ENCODE measurements at places on chromosomes 11 and 22.

DNA sequence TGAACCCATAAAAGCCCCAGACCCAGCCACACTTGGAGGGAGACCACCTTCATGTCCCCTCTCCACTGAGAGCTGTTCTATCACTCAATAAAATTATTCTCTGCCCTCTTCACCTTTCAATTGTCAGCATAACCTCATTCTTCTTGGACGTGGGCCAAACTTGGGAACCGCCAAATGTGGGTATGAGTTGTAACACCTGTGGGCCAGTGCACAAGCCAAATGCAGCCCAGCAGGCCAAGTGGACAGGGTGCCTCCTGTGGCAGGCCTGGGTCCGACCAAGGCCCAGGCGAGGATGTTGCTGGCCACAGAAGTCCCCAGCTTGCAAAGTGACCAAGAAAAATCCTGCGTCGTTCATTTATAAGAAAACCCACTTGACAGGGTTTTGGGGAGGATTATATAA lies 621.2 kb downstream of the METTL15 start:
- DNase-seq: no peak

- peak; percentile 3 for DNase-seq
Measured at GRCh38 chr22:27993774-27994350, 74.8 kb upstream of the PITPNB start.

DNA sequence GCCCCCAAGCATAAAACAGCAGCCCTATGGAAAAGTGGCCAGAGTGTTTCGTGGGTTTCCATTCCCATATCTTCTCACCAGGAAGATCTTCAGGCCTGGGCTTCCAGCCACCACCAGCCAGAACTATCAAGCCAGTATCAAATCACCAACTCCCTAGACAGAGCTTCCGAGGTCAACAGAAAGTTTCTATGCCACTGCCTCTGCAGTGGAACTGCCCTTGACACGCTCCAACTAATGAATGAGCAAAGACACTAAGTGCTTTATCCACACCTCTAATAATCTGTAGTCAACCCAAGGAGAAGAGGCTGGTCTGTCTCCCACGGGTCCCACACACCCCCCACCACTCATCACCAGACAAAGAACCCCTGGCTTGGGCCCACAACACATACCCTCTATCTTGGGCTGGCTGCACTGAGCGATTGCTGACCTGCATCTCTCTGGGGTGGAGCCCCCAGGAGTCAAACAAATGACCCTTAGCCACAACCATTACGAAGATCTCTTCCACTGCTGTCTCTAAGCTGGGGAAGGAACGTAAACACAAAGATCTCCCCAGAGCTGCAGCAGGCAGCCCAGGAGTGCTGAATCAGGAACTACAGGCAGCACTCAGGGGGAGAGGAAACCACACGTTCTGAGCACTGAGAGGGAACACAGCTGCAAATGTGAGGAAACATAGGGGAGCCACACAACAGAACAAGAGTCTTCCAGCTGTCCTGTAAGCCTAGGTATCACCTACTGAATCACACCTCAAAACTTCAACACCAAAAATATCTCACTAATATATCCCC lies 9.7 kb downstream of the OR5AN1 start:
- DNase-seq: no peak

DNA sequence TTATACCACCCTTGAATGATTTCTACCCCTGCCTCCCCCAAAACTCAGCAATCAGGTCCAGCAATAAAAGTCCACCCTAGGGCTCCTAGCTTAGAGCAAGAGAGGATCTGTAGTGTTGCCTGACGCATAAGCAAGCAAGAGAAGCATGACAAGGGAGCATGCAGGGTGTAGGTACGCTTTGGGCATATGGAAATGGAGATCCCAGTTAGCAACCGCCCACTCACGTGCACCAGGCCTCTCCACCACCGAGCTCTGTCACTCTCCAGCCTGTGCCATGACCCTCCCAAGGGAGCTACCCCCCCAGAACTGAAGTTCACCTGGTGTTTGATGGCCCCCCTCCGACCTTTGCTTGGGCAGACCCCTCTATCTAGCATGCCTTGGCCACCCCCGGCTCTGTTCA lies 39.4 kb downstream of the SERPINH1 start:
- no peak for DNase-seq

DNA sequence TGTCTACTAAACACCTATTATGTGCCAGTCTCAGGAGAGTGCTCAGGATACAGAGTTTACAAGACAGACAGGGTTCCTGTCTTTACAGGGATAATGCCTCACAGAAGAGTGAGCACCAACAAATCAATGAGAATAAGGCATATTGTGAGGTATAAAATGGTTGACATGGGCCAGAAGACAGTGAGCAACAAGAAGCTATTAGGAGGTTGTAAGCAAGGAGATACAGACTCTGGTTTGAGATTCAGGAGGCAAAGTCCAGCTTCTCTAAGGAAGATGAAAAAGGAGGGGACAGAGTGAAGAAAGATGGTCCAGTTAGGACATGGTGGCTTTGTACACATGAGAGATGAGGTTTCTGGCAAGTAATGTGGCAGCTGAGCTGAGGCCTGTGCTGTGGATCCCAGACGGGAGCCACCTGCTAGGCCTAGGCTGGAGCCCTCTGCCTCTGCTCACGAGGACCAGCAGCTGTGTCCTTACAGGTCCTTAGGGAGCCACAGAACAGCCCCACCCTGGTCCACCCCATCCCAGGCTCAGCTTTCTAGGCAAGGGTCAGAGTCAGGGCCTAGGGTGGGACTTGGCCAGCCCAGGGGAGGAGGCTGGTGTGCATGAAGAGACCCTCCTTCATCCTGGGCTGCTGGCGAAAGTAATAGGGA lies 110.5 kb downstream of the ZNF280B start:
- no peak for DNase-seq

DNA sequence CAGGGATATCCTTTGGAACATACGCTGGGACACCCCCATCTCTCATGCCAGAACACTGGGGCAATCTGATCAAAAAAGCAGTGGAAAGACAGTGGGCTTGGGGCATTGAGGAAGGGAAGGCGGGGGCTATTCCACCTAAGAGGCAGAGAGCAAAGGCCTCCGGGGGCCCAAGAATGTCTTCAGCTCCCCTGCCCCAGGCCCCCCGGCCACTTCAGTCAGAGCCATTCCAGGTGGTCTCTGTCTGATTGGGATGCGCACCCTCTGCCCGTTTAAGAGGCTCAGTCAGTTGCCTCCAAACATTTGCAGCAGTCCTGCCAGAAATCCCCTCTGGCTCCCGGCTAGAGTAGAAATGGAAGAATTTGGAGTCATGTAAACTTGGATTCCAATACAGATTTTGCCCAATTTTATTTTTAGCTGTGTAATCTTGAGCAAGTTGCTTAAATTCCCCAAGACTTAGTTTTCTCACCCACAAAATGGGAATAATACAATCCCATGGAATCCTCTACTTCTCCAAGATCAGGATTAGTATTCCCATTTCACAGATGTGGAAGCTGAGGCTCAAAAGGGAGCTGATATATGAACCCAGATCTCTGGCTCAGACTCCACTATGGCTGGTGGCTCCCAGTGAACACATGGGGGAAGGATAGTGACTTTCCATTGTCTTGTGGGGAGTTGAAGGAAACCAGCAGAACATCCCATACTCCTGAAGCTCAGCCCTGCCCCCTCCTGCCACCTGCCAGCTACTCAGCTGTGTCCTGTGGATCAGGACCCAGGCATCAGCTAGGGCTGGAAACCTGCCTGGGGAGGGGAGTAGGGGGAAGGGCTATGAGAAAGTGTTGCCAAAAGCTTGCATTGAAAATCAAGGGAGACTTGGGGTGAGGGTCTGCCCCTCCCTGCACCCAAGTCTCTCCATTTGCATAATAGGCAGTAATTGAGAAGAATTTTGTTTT lies 6.1 kb upstream of the WNT11 start:
- no peak for DNase-seq

- no peak for DNase-seq
Measured at GRCh38 chr11:46427364-46427763, 35.8 kb upstream of the CHRM4 start.

DNA sequence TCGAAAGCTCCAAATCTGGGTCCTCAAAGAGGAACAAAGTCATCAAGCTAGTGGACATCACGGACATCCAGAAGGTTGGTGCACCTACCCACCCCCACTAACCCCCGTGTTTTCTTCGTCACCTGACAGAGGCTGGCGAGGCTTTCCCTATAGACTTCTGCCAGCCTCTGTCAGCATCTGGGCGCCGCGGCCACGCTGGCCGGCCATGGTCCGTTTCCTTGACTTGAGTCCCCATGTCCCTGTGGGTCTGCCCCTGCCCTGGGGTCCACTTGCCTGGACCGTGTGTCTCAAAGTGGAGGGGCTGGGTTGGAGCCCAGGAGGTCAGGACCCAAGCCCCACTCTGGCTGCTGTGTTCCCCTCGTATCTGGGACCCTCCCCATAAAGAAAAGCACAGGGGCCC lies 55.3 kb downstream of the GRAMD4 start:
- DNase-seq: no peak

GRCh38 chr11:30635401-30635989 lies 49.3 kb upstream of the MPPED2 start:
- DNase-seq: no peak

- no peak for DNase-seq
Measured at GRCh38 chr11:67420147-67420645, 4.7 kb downstream of the CARNS1 start.

GRCh38 chr11:120660024-120660565 lies 148.5 kb downstream of the GRIK4 start:
- no peak for DNase-seq

DNA sequence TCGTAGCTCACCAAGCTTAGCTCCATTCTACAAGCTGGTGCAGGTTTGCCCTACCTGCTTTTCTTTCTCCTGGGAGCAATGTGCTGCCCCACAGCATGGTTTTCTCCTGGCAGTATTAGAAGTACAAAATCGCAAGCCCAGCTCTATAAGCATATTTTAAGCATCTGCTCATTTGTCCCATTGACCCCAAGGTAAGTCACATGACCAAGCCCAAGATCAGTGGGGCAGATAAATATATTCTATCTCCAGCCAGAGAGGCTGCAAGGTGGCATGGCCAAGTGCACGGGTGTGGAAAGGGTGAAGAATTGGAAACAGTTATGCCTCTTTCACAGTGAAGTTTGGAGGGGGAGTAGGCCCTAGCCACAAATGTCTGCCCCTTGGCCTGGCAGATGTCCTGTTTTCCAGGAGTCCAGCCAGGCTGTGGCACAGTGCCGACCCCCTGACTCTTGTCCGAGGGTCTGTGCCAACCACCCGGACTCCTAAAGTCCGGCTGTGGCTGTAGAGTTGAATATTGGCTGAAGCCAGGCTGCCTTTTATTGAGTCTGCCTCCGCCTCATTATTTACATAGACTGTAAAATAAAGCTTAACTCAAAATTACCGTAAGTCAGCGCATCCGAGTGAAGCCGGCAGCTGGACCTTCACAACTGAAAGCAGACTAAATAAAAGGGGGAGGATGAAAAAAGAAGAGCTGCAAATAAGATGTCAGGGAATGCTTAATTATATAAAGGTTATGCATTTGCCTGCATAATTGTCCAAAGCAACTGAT lies 165.7 kb downstream of the COMMD9 start:
- DNase-seq: no peak

- DNase-seq: peak; percentile 17
Measured at GRCh38 chr11:10540546-10540914, 457 bp downstream of the RNF141 start.

DNA sequence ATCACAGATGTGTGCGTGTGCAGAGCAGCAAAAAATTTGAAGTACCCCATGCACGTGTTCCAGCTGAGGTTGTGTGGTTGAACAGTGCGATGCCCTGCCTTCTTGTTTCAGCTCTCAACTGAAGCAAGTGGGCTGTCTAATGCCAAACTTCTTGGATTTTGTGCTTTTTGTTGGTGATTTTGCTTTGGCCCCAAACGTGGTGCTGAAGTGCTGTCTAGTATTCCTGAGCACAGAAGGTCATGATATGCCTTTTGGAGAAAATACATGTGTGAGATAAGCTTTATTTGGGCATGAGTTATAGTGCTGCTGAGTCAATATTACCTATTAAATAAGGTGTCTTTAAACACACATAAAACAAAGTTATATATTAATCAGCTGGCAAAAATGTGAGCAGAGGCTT lies 14.1 kb downstream of the YDJC start:
- no peak for DNase-seq

- DNase-seq: peak; percentile 80
Measured at GRCh38 chr22:39148727-39149535, 3.5 kb downstream of the CBX7 start.

- no peak for DNase-seq
Measured at GRCh38 chr11:92035488-92035887, 189.1 kb upstream of the FAT3 start.

GRCh38 chr11:2440646-2441045 lies 3.7 kb downstream of the TRPM5 start:
- no peak for DNase-seq

- no peak for DNase-seq
Measured at GRCh38 chr11:130202009-130202817, 42.6 kb downstream of the ST14 start.

- DNase-seq: no peak
Measured at GRCh38 chr11:112368381-112368780, 107.7 kb upstream of the PLET1 start.

- no peak for DNase-seq
Measured at GRCh38 chr11:68956142-68956541, 24.6 kb downstream of the MRGPRD start.

DNA sequence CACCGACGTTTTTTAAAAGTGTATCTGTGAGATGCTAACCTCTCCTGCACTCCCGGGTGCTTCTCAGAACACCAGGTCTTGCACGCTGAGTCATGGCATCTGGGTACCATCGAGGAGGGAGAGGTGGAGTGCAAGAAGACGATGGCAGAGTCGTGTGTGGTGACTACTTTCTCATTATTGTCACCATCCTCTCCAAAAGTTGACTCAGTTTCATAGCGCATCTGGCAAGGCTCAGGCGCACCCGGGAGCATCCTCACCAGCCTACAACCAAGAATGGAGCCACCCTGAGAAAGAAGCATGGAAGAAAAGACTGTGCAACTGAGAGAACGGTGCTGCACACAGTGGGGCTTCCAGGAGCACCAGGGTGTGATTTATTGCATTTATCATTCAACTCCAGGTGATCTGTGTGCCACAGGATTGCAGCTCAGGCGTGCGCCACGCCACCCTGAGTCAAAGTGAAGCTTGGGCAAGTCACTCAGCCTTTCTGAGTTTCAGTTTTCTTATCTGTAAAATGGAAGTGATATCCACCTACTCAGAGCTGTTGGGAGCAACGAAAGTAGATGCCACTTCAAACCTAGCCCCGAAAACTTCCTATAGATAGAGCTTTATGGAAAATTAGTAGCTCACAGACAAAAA lies 65.4 kb downstream of the LINC01488 start:
- DNase-seq: no peak

GRCh38 chr11:77770629-77771028 lies 49.9 kb downstream of the RSF1 start:
- DNase-seq: no peak

Measured in tibial nerve (tissue), 4 donors.